ENCODE measurements at places on chromosomes 3 and 15. TPM values are rescaled to one million over a fixed set of nuclear protein-coding genes. Genes with fewer than 3 reads are reported as not detected.

- H3K27ac ChIP-seq = no peak overlapping the region
- H3K36me3 ChIP-seq = peaks cover 3% of the 10 kb centered on the region
- no peaks in the 10 kb centered on the region for H3K27me3 ChIP-seq
Measured at GRCh38 chr3:120410541-120410940, 40.3 kb downstream of the FSTL1 start.

DNA sequence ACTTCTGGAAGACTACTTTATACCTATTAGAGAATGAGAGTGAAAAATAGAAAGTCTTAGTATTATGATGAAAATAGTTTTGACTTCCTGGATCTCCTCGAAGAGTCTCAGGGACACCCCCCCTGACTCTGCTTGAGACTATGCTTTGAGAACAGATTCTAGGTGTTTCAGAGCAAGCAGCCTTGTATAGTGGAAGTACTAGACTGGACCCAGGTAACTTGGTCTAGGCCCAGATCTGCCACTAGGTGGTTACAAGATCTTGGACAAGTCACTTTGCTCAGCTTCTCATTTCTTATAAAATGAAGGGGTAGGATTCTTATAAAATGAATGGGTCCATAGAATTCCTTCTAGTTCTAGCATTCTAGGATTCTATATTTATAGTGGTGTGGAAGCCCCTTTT, 9.1 kb downstream of the ABHD5 start:
- H3K4me3 ChIP-seq = no peak overlapping the region
- no peaks in the 10 kb centered on the region for H3K4me1 ChIP-seq
- H3K36me3 ChIP-seq = no peaks in the 10 kb centered on the region
- no peak for DNase-seq
- H3K27me3 ChIP-seq = no peaks in the 10 kb centered on the region

GRCh38 chr3:73475717-73476116, 149.0 kb downstream of the PDZRN3 start:
- H3K4me3 ChIP-seq = no peak overlapping the region
- H3K27me3 ChIP-seq = no peaks in the 10 kb centered on the region
- no peak overlapping the region for H3K27ac ChIP-seq
- no peak for DNase-seq

DNA sequence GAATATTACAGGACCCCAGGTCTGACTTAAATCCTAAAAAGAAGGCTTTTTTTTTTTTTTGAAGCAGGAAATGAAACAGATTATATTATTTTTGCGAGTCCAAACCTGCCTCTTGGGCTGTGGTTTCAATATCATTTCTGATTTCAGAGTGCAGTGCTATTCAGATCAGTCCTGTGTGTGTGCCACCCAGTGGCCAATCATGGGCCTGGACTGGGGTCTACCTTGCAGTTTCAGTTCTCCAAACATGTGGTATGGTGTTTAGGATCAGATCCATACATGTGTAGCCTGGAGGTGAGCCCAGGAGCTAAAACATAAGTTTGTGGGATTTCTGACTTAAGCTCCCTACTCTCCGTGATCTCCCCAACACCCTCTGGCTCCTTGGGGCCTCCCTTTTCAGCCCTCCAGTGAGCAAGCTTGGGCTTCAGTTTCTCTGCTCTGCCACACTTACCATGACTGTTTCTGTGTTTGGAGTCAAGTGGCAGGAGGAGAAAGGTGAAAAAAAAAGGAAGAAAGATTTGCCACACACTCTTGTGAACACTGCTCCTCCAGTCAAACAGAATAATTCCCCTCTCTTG, 12.1 kb upstream of the THSD4 start:
- H3K36me3 ChIP-seq = no peaks in the 10 kb centered on the region
- DNase-seq = no peak
- no peaks in the 10 kb centered on the region for H3K27me3 ChIP-seq
- no peak overlapping the region for H3K4me3 ChIP-seq

GRCh38 chr3:185084402-185084801, 68.5 kb downstream of the C3orf70 start:
- H3K4me1 ChIP-seq = no peaks in the 10 kb centered on the region
- H3K4me3 ChIP-seq = no peak overlapping the region
- no peaks in the 10 kb centered on the region for H3K27me3 ChIP-seq
- no peak overlapping the region for H3K27ac ChIP-seq
- no peak for DNase-seq

DNA sequence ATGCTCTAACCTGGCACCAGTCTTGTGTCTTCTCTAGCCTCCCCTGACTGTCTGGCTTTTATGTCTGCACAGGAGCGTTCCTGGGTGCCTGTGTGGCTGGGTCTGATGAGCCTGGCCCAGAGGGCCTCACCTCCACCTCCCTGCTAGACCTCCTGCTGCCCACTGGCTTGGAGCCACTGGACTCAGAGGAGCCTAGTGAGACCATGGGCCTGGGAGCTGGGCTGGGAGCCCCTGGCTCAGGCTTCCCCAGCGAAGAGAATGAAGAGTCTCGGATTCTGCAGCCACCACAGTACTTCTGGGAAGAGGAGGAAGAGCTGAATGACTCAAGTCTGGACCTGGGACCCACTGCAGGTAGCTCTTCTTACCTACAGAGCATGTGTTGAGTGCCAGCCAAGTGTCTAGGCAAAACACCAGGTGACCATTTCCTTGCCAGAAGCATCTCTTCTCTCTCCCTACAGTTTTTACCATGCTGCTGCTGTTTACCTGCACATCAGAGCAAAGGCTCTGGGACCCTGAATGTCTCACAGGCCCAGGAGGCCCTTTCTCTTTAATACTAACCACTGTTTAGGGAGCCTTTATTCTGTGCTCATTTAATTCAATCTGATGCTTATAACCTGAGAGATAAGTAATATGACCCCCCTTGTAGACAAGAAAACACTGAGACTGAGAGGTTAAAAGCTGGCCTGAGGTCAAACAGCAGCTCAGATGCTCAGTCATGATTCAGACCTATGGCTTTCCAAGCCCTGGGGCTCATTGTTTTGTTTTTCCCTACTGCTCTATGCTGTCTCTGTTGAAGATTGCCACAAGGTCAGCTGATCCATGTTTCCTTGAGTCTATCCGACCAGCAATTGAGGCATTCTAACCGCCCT, 10.4 kb downstream of the PODXL2 start:
- no peaks in the 10 kb centered on the region for H3K36me3 ChIP-seq
- no peaks in the 10 kb centered on the region for H3K27me3 ChIP-seq
- H3K4me1 ChIP-seq = no peaks in the 10 kb centered on the region
- no peak overlapping the region for H3K27ac ChIP-seq
- H3K4me3 ChIP-seq = no peak overlapping the region

GRCh38 chr3:150038830-150039229, 68.1 kb upstream of the PFN2 start:
- DNase-seq = no peak
- H3K36me3 ChIP-seq = no peaks in the 10 kb centered on the region
- no peak overlapping the region for H3K27ac ChIP-seq
- no peaks in the 10 kb centered on the region for H3K4me1 ChIP-seq

DNA sequence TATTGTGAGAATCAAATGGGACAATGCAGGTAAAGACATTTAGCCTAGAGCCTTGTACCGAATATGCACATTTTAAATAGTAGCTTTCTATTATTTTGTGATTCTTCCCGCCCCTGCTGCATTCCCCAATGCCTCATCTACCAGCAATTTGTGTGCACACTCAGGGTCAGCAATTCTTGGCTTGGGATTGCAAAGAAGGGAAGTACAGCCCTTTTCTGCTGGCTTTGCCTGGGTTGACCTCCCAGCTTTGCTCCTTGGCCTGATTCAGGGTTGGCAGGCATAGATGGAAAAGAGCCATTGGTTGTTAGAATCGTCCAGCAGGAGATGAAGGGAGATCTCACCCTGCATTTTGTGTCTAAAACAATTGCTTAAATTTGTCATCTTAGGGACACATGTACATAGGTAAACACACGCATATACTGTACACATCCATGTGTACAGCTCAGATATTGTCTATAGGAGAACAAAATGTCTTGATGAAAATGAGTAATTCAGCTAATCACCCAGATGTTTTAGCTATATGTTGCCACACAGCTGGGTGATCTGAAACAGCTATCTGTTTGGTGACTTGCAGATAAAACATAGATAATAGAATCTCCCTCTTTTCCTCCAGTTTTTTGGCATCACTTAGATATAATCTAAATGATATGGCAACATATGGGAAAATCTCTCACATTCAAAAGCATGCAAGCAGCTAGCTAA, 340.9 kb upstream of the TBL1XR1 start:
- H3K4me3 ChIP-seq = no peak overlapping the region
- no peaks in the 10 kb centered on the region for H3K27me3 ChIP-seq
- no peaks in the 10 kb centered on the region for H3K36me3 ChIP-seq
- H3K27ac ChIP-seq = no peak overlapping the region
- peaks cover 20% of the 10 kb centered on the region for H3K4me1 ChIP-seq

DNA sequence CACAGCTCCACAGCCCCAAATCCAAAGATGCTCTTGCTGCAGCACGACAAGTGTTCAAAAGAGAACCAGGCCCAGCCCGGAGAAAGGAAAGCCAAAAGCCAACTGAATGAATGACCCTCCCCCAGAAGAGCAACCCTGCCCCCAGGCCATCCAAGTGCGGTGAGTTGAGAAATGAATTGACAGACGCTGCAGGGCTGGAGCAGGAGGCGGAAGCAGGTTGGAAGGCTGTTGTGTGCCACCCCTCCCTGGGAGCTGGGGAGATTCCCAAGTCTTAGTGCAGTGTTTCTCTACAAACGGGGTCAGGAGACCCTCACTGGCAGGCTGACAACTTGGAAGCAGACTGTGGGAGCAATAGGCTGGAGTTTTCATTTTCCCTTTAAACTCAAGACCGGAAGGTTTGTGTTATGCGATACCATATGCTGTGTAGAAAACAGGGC, 3.5 kb upstream of the SPTBN5 start:
- H3K27me3 ChIP-seq = no peaks in the 10 kb centered on the region
- DNase-seq = no peak
- H3K4me1 ChIP-seq = no peaks in the 10 kb centered on the region

DNA sequence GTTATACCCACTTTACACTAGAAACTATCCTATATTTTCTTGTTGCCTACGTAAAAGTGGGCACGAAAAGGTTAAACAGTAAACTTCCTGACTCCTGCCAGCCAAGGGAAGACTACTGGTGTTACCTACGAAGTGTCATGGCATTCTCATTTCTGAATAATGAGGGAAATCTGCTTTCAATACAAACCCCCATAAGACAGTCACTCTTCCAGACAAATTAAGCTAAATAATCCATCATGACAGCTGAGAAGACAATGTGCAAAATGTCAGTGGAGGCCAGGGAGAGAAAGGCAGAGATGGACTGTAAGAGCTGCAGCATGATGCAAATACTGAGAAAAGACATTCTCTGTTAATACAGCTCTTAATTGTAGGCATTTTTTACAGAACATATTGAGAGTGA, 136.5 kb downstream of the SERPINI1 start:
- H3K4me1 ChIP-seq = no peaks in the 10 kb centered on the region
- no peak overlapping the region for H3K27ac ChIP-seq
- H3K36me3 ChIP-seq = no peaks in the 10 kb centered on the region
- H3K4me3 ChIP-seq = no peak overlapping the region
- DNase-seq = no peak

GRCh38 chr15:85748176-85748575, 46.5 kb downstream of the KLHL25 start:
- no peak for DNase-seq
- H3K4me3 ChIP-seq = no peak overlapping the region
- no peaks in the 10 kb centered on the region for H3K27me3 ChIP-seq
- no peak overlapping the region for H3K27ac ChIP-seq
- H3K4me1 ChIP-seq = peaks cover 12% of the 10 kb centered on the region
- H3K36me3 ChIP-seq = peaks cover 57% of the 10 kb centered on the region

GRCh38 chr15:64232400-64232799, 69.6 kb upstream of the PPIB start:
- H3K36me3 ChIP-seq = no peaks in the 10 kb centered on the region
- no peak overlapping the region for H3K27ac ChIP-seq
- no peak for DNase-seq
- H3K4me3 ChIP-seq = no peak overlapping the region

DNA sequence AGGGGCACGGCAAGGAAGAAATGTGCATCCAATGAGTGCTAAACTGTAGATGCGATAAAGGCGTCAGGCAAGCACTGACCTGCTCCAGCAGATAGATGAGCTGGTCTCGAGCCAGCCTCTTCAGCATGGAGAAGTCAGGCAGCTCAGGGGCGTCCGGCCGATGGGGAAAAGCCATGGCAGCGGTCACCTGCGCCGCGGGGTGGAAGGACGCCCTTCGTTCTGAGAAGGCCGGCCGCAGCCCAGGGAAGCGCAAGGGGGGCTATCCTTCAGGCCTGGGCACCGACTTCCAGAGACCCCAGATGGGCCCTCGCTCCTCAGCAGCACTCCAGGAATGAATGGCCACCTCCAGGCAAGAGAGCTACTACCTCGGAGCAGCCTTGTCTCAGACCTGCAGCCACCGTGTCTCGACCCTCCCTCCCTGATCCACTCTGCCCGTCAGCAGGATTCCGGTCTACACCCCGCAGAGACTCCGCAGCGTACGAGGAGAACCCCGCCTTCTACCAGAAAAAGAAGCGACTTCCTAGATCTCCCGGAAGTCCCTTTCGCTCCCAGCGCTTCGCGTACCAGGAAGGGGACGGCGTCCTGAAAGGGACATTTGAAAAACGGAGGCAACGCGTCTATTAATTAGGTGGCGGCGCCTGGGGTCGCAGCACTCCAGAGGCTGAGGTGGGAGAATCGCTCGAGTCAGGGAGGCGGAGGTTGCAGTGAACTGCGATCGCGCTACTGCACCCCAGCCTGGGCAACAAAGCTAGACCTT, at the start of gene VPS33B:
Gene VPS33B, minus strand, starts transcription at position 520 of the 757 bp plus-strand sequence. Its CDS starts 345 bp downstream, at position 175.
- H3K27ac ChIP-seq = peak within 1 kb of the TSS; percentile 23
- H3K27me3 ChIP-seq = no peaks in the 10 kb centered on the region
- H3K36me3 ChIP-seq = peaks cover 10% of the 10 kb centered on the region
- DNase-seq = peak; percentile 84
- peak within 1 kb of the TSS; percentile 96 for H3K4me3 ChIP-seq
- no peaks in the 10 kb centered on the region for H3K4me1 ChIP-seq

GRCh38 chr3:115068799-115069198, 78.3 kb downstream of the ZBTB20 start:
- H3K36me3 ChIP-seq = no peaks in the 10 kb centered on the region
- no peak overlapping the region for H3K27ac ChIP-seq
- no peak for DNase-seq
- H3K4me1 ChIP-seq = no peaks in the 10 kb centered on the region
- H3K4me3 ChIP-seq = no peak overlapping the region

GRCh38 chr3:62812631-62813030, 62.6 kb downstream of the CADPS start:
- no peak overlapping the region for H3K4me3 ChIP-seq
- H3K36me3 ChIP-seq = no peaks in the 10 kb centered on the region
- H3K27ac ChIP-seq = no peak overlapping the region
- H3K27me3 ChIP-seq = no peaks in the 10 kb centered on the region

DNA sequence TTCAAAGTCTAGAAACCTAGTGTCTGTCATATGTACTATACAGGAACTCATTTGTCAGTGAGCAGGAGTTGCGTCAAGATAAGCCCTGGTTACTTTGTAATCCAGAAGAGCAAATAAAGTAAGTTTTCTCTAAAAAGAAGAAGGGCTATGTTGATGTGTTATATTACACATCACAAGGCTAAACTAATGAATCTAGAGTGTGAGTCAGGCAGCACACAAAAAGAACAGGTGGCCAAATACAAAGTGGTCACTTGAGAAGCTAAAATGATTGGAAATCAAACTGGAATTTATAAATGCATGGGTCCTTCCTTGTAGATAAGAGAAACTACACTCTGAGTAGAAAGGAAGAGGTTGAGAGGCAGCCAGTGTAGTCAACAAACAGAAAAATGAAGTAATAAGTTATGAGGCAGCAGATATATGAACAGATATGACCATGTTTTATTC, 771.6 kb downstream of the DIPK2A start:
- no peak overlapping the region for H3K4me3 ChIP-seq
- H3K27me3 ChIP-seq = no peaks in the 10 kb centered on the region
- no peak overlapping the region for H3K27ac ChIP-seq
- H3K36me3 ChIP-seq = no peaks in the 10 kb centered on the region
- no peak for DNase-seq

The STRA6 gene
- total RNA-seq = 0.39 TPM

The GRM7 gene
- total RNA-seq = not detected

The METTL6 gene
- total RNA-seq = 18.0 TPM

The KIF15 gene
- total RNA-seq = 0.63 TPM

The VPS33B gene
- total RNA-seq = 10.9 TPM
